Stimulated activated CD4-positive, alpha-beta T cell treated with anti-CD3 and anti-CD28 coated beads, Interleukin-1b, Interleukin-23, amount 100 ng/mL, for 1 hour (primary cell): ENCODE measurements at places on chromosomes 1 and 21.
A peak's percentile ranks its signal among the peaks of the same experiment; 100 is the strongest.

GRCh38 chr1:111792249-111792648 lies 36.5 kb downstream of the DDX20 start:
- no peak for DNase-seq

DNA sequence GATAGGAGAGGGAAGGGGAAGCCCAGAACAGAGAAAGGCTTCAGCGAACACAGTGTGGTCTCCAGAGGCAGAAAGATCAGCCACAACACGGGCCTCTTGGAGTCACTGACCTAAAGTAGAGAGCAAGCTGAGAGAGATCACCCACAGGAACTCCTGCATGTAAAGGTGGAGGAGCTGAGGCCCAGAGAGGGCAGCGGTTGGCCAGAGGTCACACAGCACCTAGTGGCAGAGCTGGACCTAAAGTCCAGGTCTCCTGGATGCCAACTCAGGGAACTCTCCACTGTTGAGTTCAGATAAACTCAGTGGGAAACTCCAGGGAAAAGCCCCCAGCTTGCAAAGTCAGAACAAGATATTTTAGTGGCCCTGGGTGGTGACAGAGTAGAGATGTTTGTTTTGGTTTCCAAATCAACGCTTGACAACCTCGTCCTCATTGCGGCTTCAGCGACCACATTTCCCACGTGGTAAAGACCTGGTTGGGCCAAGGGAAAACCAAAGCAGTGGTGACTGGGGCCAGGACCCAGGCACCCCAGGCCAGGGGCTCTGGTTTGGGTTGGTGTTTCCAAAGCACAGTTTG lies 4.6 kb downstream of the IFFO2 start:
- peak; percentile 38 for DNase-seq

DNA sequence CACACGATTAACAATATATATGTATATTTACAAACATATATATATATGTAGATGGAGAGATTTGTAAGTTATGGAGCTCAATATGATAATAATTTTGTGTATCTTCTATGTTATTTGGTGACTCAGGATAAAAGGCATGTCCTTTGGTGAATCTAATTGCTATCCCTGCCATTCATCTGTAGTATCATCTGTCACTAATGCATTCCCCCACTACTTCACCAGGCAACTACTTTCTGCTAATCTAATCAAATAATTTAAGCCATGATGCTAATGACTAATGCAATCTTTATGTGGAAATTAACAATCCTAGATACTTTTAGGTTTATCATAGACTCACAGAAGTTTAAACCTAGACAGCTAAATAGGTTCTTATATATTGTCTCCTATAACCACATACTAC lies 1074.5 kb downstream of the PLA2G4A start:
- no peak for DNase-seq

DNA sequence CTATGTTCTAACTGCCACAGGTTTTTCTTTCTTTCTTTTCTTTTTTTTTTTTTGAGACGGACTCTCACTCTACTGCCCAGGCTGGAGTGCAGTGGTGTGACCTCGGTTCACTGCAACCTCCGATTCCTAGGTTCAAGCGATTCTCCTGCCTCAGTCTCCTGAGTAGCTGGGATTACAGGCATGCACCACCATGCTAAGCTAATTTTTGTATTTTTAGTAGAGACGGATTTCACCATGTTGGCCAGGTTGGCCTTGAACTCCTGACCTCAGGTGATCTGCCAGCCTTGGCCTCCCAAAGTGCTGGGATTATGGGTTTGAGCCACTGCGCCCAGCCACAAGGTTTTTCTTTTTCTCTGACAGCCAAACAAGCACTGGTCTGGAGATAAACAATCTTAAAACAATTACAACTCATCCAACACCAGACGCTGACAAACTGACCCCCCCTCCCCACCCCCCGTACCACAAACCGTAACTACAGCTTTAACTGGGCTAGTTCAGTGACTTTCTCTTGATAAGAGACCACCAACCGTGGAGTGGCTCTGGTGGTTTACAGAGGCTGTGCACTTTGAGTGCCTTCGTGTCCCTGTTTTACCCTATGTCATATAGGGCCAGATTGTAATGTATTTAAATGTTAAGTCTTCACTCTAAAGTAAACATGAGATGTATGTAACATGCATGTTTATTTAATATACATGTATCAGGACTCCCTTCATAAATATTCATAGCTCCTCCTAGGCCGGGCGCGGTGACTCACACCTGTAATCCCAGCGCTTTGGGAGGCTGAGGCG lies 19.5 kb upstream of the PUM1 start:
- no peak for DNase-seq

DNA sequence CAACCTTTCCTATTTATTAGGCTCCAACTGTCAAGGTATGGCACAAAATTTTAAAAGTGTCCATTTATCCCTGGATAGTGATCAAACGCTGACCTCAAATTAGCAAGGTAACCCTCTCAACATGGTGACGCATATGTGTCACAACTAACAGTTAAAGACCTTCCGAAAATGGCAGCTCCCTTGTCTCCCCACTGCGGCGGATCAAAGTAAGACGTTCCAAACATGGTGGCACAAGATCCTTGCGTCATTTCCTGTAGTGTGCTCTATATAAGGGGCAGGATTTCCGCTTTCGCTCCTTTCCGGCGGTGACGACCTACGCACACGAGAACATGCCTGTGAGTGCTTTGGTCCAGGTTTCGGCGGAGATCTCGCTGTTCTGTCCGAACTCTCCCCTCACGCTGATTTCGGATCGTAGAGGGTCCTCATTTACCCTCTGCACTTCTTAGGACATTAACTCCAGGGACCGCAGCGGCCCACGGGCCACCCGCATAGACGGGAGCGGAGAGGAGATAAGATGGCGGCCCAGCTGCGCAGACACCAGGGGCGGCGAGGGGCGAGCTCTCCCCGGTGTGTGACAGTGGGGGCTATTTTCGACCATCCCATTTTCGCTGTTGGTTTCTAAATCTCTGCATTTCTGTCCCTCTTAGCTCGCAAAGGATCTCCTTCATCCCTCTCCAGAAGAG lies at the start of gene RPS27:
Gene RPS27 (plus strand): TSS at position 295 of the 683 bp plus-strand sequence. CDS start 35 bp downstream, at position 330.
- peak; percentile 61 for DNase-seq

DNA sequence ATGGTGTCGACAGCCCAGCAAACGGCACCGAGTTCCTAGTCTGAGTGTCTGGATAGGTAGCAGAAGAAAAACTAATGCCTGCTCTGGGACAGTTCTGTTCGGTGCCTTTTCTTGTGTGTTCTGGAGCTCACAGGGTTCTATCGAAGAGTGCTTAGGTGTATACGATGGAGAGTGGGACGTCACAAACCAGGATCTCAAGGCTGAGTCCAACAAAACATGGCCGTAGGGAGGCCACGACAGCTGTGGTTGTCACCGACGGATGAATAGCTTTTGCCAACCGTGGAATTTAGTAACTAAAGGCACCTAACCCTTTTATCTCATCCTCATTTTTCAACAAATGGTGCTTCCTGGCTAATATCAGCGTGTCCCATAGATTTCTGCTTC lies 635 bp upstream of the SYNJ1 start:
- no peak for DNase-seq

DNA sequence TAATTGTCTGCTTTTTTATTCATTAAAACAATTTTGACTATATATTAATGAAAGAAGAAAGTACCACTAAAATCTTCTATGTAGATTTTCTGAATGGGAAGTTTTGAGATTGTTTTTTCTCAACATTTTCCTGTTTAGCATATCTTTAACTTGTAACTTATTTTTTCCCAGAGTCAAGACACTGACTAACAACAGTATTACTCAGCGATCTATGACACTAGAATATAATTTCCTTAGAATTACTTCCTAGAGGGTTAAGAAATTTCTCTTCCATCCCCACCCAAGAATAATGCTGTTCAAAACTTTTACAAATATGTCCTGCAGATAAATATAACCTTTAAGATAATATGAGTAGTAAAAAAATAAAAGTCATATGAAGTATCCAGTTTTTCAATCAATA lies 218.2 kb upstream of the NR5A2 start:
- no peak for DNase-seq

GRCh38 chr1:36396359-36396758 lies 1.3 kb downstream of the LSM10 start:
- DNase-seq, result no peak

- DNase-seq, result no peak
Observed at GRCh38 chr1:170666541-170667254, 2.8 kb downstream of the PRRX1 start.

DNA sequence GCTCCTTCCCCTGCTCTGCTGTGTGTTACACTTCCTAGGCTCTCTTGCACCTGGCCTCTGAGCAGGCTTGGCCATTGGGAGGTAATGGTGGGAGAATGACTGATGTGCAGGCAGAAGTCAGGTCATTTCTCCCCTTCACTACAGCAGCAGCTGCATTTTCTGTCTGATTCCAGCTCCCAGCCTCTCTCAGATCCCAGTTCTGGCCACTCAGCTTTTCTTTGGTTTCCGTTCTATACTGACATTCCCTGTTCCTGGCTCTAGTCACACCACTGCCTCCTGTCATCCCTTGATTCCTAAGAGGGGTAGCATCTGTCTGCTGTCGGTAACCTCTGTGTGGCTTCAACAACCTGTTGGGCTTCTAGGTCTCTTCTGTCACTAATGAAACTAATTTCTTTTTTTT lies 127.7 kb upstream of the HOOK1 start:
- DNase-seq, result no peak

DNA sequence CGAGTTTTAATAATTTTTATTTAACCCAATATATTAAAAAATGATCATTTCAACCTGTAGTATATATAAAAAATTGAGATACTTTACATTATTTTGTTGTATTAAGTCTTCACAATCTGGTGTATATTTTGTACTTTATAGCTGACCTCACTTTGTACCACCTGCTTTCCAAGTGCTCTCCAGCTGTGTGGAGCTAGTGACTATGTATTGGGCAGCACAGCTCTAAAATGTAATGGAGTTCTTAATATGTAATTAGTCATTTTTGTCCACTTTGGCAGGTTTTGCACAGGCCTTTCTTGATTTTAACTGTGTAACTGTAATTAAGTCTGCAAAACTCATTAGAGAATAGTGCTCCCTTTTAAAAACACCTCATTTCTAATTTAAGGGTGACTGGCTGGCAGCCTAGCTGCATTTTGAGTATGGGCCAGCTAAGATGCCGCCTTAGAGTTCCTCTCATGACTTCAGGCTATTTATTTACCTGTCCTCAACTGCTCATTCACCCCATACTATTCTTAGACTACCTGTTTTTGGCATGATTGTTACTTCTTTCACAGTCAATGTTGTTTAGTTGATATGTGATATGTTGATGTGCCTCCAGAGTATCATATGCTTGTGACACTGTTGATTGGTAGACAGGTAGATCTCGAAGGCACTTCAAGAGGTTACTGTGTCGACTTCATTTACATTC lies 43.2 kb downstream of the ZYG11B start:
- no peak for DNase-seq

DNA sequence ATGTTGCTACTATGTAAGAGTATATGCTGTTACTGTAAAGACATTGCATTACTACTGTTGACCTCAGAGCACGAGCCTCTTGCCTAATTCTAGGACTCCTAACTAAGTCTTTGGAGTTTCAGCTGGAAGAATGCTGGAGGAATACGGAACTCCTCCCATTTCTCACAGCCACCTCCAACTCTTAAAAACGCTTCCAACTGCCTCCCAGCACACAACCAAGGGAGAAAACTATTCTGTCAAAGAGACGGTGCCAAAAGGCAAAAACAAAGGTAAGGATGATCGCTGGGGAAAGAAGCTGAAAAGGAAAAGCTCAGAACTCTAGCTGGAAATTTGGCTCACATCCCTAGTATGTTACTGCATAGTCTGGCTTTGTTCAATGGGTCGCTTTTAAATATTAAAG lies at the start of gene FMO2:
Gene FMO2 (plus strand): TSS at position 210 of the 400 bp plus-strand sequence. CDS start 414 bp downstream, outside the sequence.
- DNase-seq, result no peak

DNA sequence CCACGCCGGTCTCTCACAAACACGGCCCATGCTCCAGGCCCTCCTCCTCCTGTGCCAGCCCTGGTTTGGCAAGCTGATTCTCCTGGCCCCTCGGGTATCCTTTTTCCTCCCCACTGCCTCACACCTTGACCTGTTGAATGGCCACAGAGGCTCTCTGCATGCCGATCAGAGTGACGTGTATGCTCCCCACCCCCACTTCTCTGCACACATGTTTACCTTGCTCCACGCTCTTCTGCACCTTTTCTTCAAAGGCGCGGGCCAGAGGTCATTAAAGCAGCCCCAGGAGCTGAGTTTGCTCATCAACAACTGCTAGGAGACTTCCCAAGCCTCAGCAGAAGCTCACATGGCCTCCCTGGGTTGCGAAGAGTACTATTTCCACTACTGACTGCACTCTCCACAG lies 139.3 kb upstream of the EDN2 start:
- no peak for DNase-seq

DNA sequence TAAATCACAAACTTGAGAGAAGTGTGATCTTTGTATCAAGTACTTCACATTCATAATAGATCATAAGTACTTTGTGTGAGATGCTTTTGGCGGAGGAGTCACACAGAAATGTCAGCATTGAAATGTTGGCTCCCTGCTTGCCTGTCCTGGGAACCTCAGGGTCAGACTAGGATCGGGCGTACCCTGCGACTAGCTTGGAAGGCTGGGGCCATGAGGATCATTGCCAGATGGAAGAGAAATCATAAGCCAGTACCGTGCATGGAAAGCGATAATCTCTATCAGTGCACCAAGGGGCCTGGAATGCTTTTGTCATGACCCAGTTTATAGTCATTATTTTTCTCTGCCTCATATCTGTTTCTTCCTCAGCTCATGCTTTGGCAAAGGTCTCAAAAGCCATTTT lies 35.5 kb downstream of the MTR start:
- no peak for DNase-seq

DNA sequence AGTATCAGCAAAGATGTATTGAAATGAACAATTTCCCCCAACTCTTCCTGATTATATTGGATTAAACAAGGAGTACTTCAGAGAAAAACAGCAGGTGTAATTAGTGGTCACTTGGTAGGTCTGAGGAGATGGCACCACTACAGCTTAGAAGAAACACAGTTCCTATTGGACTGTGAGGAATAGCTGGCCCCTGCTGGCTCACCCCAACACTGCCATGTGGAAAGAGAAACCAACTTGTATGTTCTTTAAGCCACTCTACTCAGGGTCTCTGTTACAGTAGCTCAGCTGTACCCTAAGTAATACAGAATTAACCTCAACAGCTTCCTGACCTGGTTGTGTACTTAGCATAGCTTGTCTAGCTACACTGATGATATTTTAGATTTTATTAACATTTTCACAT lies 26.5 kb upstream of the MTR start:
- DNase-seq, result no peak

GRCh38 chr1:98675282-98675681 lies 13.8 kb downstream of the SNX7 start:
- DNase-seq, result no peak

- no peak for DNase-seq
Observed at GRCh38 chr1:33140153-33141149, 41.4 kb downstream of the TRIM62 start.

- DNase-seq, result no peak
Observed at GRCh38 chr1:63557365-63557987, 34.2 kb downstream of the EFCAB7 start.
